ENCODE measurements at places on chromosomes 16 and 17.

DNA sequence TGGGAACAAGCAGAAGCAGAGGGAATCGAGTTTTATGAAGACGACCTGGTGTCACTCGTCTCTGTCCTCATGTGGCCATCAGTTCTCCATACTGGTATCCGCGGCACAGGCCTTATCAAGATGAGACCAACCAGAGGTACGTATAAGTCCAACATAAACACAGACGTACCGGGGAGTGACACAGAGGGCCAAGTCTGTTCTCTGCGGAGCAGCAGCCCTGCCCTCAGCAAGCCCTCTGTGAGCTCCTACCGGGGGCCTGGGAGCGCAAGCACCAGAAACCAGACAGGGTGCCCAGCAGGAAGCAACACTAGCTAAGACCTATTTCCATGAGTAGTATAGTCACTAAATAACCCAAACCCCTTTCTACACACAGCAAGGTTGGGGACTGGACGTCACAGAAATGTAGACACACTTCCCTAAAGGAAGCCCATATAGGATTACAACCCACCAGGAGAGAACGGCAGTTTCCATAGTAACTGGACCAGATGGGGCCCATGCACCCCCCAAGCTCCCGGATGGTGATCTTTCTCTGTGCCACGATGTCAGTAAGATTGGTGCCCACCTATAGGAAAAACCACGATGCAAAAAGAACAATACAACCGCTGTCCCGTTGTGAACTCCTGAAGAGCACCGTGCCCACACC is 911 bp downstream of the ARL16 start:
- no peak for DNase-seq

DNA sequence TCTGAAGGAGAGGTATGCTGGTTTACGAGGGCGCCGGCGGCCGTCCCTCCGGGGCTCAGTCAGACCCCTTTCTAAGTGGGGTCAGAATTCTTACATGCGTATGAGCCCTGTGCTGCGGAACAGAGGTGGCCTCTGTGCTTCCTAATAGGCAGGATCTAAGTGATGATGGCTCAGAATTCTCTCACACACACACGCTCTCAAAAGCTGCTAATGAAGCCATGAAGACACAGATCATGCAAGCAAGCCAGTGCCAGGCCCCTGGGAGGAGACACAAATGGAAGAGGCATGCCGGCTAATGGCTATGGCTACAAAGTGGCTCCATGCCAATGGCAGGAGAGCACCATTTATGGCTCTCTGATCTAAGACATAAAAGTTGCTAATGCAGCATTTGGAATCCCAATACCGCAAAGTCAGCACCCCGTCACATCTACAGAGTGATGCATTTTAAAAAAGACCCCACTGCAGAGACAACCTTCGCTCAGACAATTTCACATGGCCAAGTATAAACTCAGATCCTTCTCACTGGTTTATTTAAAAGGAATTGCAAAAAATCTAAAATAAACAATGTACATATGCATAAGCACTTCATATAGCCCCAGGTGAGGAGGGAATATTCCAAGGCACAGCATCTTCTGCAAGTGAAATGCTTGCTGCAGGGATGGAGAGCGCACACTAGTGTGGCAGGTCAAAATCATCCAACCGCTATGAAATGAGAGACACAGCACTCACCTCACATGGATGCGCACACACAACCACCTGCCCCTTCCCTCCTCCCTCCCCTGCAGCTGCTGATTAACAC is 24.5 kb downstream of the NPLOC4 start:
- DNase-seq = no peak

DNA sequence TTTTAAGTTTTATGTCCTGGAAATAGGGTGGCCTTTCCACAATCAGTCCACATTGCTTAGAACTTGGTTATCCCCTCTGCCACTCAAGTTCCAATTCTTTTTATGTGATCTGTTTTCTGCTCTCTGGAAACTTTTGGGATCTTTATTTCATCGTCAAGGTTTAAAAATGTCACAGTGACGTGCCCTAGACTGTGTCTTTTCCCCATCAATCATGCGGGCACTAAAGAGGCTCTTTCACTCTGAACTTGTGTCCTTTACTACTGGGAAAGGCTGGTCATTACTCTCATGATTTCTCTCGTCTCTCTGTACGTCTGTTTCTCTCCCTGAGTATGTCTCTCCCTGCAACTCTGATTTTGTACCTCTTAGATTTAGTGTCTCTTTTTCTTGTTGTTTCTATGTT is 189.8 kb upstream of the AXIN2 start:
- no peak for DNase-seq

GRCh38 chr16:10408824-10409381 is 23.0 kb downstream of the ATF7IP2 start:
- DNase-seq = no peak

DNA sequence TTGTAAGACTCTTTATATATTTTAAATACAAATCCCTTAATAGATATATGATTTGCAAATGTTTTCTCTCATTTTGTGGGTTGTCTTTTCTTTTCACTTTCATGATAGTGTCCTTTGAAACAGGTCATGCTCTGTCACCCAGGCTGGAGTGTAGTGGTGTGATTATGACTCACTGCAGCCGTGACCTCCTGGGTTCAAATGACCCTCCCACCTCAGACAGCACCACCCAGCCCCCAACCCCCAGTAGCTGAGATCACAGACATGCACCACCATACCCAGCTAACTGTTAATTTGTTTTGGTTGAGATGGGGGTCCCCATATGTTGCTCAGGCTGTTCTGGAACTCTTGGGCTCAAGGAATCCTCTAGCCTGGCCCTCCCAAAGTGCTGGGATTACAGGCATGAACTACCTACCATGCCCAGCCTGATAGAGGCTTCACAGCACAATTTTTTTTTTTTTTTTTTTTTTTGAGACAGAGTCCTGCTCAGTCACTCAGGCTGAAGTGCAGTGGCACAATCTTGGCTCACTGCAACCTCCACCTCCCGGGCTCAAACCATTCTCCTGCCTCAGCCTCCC is 18.5 kb upstream of the TMIGD1 start:
- DNase-seq = no peak
